ENCODE measurements at places on chromosomes 3 and 15. TPM values are rescaled to one million over a fixed set of nuclear protein-coding genes. Genes with fewer than 3 reads are reported as not detected.

DNA sequence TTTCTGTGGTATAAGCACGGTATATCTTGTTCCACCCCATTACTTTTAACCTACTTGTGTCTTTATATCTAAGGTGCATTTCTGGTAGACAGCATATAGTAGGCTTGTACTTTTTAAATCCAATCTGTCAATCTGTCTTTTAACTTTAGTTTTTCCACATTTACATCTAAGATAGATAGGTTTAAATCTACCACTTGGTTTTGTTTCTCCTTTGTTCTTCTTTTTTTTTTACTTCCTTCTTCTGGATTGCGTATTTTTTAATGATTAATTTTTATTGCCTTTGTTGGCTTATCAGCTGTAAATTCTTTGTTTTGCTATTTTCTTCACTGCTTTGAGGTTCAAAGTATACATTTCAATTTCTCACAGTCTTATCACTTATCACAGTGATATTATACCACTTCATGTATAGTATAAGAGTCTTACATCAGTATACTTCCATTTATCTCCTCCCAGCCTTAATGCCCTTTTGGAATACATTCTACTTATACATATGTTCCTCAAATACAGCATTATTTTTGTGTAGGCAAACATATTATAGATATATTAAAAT, 31.0 kb downstream of the IQCB1 start:
- DNase-seq: no peak

DNA sequence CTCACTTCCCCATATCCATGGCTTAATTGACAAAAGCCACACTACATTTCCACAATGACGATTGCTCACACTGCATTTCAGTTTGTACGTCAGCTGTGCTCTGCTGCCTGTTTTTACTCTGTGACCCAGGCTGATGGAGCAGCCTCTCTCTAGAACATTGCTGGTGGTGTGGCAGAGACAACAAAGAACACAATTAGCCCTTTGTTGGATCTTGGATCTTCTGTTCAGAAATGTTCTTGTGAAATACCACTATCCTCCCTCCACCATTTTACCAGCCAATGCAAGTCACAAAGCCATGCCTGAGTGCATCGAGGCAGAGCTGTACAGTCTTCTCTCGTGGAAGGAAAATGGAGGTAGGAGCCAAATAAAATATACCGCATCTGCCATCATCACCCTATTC, 56.9 kb upstream of the TBC1D5 start:
- no peak for DNase-seq

- no peak for DNase-seq
Observed at GRCh38 chr3:193992425-193993037, 143.4 kb upstream of the HES1 start.

DNA sequence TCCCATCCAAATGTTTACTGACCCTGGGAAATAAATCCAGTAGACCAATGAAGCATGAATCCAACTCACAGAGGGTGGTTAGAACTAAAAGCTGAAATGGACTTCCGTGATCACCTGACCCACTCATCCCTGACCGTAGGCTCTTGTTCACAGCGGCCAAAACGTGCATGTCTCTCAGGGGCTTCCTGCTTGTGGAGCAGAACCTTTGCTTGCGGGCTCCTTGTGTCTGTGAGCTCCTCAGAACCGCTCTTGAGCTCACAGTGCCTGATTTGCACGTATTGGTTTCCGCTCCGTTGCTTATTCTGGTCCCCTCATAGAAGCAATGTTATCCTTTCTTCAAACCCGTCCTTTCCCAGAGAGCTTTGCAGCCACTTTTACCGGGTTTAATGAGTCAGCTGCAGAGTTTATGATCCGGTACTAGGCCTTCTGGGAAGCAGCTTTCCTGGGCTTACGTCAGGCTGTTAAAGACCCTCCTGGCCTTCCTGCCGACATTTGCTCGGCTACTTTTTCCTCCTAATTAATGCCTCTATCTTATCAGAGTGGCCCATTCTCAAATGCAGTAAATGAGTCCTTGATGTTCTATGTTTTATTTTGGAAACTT, 35.4 kb downstream of the LIPC start:
- no peak for DNase-seq

GRCh38 chr3:45275006-45275704, 49.1 kb upstream of the TMEM158 start:
- DNase-seq: no peak

- no peak for DNase-seq
Observed at GRCh38 chr3:134663721-134664456, 13.1 kb upstream of the KY start.

GRCh38 chr3:137165117-137165806, 207.5 kb downstream of the IL20RB start:
- DNase-seq: no peak

DNA sequence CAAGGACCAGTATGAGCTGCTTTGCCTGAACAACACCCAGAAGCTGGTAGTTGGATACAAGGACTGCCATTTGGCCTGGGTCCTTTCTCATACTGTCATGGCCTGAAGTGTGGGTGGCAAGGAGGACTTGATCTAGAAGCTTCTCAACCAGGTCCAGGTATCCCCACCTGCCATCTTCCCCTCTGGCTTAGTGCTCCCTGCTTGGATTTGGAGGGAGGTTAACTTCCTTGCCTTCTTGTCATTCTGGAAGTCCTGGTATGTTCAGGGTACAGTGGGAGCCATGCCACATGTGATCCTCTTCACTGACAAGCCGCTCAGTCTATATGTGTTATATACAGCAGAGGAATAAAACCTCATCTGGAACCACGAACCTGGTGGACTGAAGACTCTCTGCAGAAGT, 37.7 kb upstream of the TOPBP1 start:
- DNase-seq: no peak

- DNase-seq: no peak
Observed at GRCh38 chr3:48709051-48709461, 8.0 kb downstream of the IP6K2 start.

GRCh38 chr15:59232476-59232875, 25.8 kb downstream of the LDHAL6B start:
- no peak for DNase-seq

DNA sequence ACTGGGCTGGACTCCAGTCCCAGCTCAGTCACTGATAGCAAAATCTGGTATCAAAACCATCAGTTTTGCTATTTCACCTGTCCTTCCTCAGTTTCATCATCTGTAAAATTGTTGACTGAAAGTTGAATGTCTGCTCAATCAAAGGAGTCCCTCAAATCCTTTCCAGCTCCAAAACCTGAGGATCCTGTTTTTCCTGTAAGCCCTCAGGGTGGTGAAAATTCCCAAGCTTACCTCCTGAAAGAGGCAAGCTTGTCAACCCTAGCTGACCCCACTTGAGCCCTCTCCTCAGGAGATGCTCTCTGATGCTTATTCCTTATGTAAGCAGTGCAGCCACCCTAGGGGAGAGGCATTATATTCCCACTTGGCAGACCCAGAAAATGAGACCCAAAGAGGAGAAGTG, 82.6 kb downstream of the HMG20A start:
- no peak for DNase-seq

DNA sequence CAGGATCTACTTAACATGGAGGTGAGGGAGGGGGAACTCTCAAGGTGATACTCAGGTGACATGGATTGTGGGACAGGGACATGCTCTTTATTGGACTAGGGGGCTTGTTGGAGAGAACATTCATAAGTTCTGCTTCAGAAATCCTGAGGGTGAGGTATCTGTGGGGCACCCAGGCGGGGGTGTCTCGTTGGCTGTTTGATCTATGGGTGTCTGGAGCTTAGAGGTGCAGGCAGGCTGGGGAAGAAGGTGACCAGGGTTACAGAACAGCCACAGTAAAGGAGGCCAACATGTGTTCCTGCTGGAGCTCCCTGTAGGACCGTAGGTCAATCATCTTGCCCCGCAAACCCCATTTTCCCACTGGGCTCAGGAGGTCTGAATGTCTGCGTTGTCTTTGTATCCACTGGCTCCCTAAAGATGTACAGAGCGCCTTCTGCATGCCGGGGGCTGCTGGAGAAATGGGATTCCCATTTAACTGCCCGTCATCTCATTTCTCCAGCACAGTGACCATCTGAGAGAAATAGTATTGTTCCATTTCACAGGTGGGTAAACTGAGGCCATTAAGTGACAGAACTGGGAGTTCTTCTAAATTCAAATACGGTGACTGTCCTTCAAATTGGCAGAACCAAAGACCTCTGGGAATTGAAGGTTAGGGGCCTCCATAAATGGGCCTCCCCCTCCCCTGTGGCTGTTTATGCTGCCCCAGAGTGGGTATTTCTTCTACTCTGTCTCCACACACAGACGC, 40.3 kb upstream of the TSEN2 start:
- no peak for DNase-seq

GRCh38 chr15:22948056-22948455, 32.1 kb downstream of the CYFIP1 start:
- DNase-seq: no peak

DNA sequence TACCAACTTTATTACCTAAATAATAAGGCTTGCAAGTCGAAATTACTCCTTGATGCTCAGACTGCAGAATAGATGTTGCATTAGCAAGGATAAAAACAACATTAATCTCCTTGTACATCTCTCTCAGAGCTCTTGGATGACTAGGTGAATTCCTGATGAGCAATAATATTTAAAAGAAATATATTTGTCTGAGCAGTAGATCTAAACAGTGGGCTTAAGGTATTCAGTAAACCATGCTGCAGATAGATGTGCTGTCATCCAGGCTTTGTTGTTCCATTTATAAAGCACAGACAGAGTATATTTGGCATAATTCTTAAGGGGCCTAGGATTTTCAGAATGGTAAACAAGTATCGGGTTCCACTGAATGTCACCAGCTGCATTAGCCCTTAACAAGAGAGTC, 257.1 kb downstream of the TUSC7 start:
- DNase-seq: no peak

DNA sequence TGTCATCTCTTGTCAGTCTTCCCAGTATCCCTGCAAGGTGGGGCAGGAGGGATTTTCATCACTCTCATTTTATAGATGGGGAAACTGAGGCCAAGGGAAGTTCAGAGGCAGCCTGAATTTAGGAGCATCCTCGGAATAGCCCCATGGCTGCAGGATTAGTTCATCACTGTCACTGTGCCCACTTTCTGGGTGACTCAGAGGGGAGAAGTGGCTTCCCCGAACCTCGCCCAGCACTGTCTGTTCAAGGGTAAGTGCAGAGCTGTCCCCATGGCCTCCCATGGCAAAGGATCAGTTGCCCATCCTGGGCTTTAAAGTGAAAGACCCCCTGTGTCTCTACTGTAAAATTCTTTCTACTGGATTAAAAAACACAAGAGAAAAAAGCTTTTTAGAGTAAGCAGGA, 60.0 kb upstream of the SEC13 start:
- DNase-seq: no peak

- no peak for DNase-seq
Observed at GRCh38 chr3:52620580-52620979, 65.1 kb downstream of the PBRM1 start.

DNA sequence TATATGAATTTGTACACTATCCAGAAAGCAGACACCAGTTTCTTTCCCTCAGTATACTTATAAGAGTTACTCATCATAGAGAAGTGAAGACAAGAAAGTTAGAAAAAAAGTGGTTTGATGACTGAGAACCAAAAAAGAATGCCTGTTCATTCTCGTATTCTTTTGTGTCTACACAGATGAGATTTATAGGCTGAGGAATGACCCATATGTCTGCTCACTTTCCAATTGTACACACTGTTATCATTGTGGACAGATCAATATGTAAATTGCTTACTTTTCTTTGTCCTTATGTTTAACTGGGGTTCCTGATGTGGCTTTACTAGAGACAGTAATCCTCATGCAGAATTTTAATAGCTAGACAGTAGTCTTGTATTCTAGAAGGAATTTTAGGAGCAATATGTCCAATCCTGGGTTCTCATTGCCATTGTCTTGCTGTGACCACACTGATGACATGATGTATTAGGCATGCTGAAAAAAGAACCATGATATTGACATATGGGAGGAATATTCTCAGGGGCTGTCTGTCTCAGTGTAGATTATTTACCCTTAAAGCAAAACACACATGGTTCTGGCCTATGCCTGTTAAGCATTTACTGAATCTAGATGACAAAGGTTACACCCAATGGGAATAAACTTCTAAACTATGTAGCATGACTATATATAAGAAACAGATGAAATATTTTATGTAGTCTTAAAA, 669.7 kb downstream of the ROBO1 start:
- DNase-seq: no peak

DNA sequence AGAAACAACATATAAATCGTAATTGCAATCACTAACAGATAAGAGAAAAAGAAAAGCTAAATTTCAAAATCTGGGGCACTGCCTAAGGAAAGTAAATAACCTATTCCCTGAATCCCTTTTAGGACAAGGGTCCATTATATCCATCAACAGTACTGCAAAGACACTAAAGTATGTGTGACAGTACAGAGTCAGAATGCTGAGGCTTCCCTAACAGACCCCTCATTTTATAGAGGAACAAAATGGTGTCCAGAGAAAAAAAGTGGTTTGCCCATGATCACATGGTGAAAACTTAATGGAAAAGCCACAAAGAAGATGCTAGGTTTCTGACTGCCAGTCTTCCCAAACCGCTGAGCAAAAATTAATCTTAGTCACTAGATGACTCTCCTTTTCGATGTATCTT, 93.8 kb downstream of the DHX30 start:
- no peak for DNase-seq

GRCh38 chr15:64045774-64046420, 388 bp downstream of the DAPK2 start:
- DNase-seq: no peak

DNA sequence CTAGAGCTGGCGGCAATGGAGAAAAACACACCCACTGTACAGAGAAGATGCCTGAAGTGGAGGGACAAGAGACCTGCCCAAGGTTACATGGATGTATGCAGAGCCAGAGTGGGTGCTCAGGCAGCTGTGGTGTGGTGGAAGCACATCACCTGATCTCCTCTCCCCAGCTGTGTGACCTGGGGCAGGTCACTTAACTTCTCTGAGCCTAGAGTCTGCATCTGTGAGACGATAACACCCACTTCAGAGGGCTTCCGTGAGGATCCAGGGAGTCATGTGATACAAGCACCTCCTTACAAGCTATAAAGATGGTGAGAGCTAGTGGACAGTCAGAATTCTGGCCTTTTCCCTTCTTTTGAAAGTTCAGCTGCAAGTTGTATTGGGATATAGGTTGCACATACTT, 55.1 kb upstream of the HERC1 start:
- DNase-seq: no peak

- no peak for DNase-seq
Observed at GRCh38 chr3:133855002-133855370, 40.7 kb downstream of the RAB6B start.

DNA sequence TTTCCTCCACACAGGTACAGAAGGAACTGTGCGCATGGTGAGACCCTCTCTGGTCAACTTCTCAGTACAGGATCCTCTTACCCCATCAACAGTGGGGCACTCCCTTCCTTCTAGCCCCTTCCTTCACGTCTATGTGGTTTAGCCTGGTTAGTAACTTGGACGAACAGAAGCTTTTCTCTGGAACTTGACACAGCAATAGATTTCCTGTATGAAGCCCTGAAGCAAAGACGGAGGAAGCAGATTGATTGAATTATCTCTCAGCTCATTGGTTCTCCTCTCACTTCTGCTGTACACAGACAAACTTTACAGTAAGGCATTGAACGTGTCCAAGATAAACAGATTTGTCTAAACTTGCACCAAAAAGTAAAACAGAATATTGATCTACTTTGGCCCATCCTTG, at the start of gene CD200R1:
Gene CD200R1, minus strand, starts transcription at position 210 of the 400 bp plus-strand sequence. CDS start 246 bp downstream, outside the sequence.
- DNase-seq: no peak

The GRM7 gene
- not detected for total RNA-seq

The ARL14 gene
- not detected for total RNA-seq

The MUSTN1 gene
- 3.3 TPM for total RNA-seq

The SAMD7 gene
- total RNA-seq: not detected

The PTX3 gene
- total RNA-seq: 0.23 TPM

The FBXO40 gene
- total RNA-seq: not detected

The GOLGA8G gene
- not detected for total RNA-seq

The ZNF609 gene
- total RNA-seq: 56.9 TPM

The SPATA12 gene
- not detected for total RNA-seq

Data from CD4-positive, alpha-beta memory T cell (primary cell).